GOT3 (cell line): ENCODE measurements at places on chromosomes 4 and X.

- DNase-seq: no peak
These were observed 33.3 kb upstream of the PROM1 start for GRCh38 chr4:16117164-16117563.

DNA sequence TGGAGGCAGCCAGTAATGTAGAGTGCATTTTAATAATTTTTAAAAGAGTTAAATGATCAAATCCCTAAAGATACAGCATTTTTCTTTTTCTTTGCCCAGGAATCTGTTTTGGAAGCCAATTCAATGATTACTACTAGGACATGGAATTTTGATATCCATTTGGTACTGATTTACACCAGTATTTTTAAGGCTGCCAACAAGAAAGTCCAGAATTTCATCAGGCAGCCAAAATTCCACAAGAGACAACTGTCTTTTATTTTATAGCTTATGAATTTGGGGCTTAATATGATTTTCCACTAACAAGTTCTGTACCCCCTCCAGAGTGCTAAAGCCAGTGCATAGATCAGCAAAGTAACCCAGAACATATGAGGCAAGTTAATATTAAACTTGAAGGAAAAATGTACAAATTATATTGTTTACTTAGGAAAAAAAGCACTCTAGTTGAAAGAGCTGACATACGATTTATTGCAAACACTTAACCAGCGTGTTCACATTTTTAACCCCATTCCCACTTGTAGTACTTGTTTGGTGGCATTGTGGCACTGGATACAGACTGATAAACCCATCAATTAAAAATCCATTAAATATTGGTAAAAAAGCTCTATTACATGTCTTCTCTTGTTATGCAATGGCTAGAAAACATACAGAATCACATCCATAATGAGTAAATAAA lies 259.7 kb downstream of the DCHS2 start:
- DNase-seq: no peak

- DNase-seq: no peak
These were observed 5.6 kb upstream of the CENPC start for GRCh38 chr4:67550857-67551256.

- DNase-seq: no peak
These were observed 1047.9 kb downstream of the RPA4 start for GRCh38 chrX:97931586-97931985.

GRCh38 chrX:112826023-112826422 lies 14.6 kb downstream of the AMOT start:
- no peak for DNase-seq

- DNase-seq: no peak
These were observed 57.9 kb upstream of the PDHA1 start for GRCh38 chrX:19285857-19286256.

DNA sequence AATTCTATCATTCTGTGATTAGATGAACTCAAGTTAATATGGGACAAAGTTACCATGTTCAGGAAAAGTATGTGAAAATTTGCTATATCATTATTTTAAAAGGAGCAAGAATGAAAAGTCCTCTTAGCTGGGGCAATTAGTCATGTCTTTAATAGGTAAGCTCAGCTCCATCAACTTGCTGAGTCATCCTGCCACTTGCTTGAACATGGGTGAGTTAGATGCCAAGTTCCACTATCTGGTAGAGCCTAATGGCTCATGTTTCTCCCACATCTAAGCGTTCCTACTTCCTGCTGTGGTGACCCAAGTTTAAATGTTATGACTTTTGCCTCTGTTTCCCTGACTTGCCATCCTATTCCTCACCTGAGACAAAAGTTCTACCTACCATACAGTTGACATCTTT lies 276.8 kb downstream of the ZNF674 start:
- DNase-seq: no peak

DNA sequence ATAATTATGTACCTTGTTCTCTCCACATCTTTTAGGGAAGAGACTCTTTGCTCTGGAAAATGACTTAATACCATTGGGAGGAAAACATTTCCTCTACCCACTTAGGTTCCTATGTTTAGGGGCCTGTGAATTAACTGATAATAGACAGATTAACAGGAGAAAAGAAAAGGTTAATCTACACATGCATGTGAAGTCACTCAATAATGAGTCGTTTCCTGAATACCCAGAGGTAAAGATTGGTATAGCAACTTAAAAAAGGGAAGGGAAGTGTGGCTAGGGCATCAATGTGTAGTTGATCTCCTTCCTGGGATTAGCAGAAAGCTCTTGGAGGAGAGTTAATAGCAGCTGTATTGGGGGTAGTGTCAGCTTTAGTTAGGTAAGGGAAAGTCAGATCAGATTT lies 419.5 kb upstream of the ATOH1 start:
- no peak for DNase-seq

DNA sequence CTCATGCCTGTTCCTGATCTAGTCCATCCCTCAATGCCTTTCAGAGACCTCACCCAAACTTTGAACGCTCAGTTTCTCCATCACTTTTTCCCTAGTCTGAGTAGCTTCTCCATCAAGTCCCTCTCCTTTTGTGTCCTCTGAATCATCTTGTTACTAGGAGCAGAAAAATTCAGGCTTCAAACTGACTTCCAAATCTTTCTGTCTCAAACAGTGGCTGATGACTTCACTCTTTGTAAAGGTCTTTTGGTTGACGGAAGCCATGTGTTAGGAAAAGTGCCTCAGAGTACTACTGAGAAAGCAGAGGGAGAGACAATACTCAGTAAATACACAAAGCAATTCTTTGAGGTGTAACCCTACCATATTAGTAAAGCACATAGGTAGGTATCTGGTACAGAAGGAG lies 65.7 kb upstream of the CAMK2D start:
- DNase-seq: no peak

DNA sequence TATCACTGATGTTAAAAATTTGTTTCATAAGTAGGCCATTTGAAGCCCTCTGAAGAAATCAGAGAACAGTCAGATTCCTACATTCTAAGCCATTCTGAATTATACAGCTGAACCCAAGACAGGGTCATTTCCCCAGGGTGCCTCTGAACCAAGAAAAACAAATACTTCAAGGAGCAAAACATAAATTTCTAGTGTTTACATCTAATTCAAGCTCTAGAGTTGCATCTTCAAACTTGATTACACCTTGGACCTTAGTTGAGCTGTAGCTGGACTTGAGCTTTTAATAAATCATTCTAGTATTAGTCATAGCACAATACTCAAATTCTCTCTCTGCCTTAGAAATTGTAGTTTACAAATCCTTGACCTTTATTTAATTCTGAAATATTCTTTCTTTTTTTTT lies 87.6 kb upstream of the IL15 start:
- DNase-seq: no peak

- DNase-seq: no peak
These were observed 21.7 kb upstream of the GEMIN8 start for GRCh38 chrX:14051416-14051815.

DNA sequence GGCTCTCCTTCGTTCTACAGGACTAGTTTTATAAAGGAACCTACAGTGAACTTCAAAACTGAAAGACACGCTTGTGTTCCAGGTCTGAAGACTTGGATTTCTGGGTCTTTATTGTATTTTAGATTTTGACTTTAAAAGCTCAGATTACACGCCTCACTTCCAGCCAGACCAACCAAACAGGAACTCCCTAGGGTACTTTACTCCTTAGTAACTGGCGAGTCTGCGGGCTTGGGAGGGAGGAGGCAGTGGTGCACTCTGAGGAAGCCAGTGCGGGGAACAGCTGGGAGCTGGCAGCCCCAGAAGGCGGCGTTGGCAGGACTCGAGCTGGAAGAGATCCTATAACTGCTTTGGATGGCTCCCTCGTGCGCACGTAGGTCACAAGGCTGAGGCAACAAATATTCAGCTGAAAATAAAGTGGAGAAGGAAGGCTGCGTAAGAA lies 391 bp upstream of the PHKA1 start:
- no peak for DNase-seq

DNA sequence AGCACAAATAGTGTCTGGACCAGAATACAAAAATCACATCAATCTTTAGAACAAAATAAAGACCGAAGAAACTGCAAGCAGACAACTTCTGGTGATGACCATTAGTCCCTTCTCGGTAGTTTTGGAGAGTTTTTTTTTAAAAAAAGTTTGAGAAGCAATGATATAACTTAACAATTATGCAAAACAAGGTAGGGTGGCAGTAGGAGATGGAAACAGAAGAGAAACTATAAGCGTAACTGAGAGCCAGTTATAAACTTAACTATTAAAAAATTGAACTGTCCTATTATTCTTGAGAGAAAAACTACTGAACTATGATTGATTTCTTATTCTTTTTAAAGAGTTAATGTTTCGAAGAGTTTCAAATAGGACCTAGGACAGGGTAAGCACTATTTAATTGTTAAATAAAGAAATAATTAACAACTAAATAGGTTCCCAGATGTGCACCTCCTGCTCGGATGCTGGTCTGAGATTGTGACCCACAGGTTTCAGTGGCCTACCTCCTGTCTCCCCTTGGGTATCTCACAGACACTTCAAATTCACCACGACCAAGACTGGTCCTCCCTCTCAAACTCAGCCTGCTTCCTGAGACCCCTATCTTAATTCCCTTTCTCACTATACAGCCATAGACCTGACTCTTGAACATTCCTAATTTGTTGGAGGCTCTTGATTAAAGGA lies 81.3 kb downstream of the LEF1 start:
- no peak for DNase-seq

DNA sequence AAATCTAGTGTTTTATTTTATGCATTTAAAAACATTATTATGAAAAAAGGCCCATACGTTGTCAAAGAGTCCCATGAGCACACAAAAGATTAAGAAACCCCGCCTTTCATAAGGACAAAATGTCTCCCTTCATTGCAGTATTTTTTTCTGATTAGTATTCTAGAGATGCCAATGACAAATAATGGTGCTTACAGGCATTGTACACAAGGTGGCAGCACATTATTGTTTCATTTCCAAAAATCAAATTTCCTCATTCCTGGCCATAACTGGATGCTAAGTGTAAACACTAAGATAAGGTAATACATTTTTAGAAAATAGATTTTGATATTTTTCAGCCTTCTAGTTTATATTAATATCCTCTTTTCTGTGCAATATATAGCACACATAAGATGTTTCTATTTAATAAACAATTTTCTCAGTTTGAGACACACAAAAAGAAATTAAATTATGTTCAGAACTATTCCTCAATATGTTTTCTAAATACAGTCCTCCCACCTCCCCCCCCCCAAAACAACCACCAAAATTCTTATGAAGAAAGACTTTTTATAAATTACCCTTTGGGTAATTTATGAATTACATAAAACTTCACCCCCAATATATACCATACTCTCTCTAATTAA lies 47.7 kb downstream of the TIGD2 start:
- DNase-seq: no peak

GRCh38 chrX:85591536-85591935 lies 212.1 kb upstream of the POF1B start:
- DNase-seq: no peak

GRCh38 chr4:106569146-106570031 lies 200.8 kb upstream of the GIMD1 start:
- DNase-seq: no peak
